Glomerular endothelial cell (primary cell): ENCODE measurements at places on chromosomes 6 and 20. TPM values are rescaled to one million over a fixed set of nuclear protein-coding genes. Genes with fewer than 3 reads are reported as not detected.

DNA sequence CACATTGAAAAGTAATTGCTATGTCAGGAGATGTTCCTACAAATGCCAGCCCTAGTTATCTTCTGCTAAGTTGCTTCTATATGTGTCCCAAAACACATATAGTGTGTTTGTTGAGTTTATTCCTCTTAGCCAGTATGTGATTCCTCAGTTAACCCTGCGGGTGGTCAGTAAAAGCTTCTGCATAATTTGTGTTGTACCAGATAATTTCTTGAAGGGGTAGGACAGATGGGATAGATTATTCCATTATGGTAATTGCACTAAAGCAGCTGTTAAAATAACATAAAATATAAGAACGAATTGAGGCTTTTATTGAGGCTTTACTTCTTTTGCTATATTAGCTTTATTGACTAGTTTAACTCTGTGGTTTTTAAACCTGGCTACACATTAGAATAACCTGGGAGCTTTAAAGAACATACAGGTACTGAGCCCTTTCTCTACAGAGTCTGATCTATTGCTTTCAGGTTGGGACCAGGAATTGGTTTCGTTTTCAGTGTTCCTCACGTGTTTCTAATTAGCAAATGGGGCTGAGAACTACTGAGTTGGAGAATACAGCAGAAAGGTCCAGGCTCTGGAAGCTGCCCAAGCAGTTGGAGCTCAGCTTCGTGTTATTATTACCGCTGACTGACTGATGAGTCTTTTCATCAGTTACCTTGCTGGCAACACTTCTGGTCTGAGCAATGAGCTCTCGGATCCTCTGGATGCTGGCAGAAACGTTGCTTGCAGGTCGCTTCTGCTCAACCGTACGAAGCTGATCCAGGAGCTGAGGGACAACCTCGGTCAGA, 56.9 kb downstream of the FAM229B start:
- DNase-seq, result no peak

NXT1 gene
- 32.6 and 45.6 TPM in 2 replicates for total RNA-seq

DNA sequence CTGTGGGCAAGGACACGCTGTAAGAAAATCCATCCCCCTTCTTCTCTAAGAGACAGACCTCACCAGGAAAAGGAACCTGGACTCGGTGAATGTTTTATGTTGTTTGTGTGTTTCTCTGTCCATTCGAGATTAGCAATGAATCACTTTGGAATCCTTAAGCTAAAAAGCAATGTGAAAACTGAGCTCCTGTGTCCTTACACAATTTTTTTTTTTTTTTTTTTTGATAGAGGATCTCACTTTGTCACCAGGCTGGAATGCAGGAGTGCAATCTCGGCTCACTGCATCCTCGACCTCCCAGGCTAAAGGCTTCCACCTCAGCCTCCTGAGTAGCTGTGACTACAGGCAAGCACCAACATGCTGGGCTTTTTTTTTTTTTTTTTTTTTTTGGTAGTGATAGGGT, 32.1 kb downstream of the BFSP1 start:
- DNase-seq, result no peak

ZNF311 gene
- 0.05 and 0.70 TPM in 2 replicates for total RNA-seq

DNA sequence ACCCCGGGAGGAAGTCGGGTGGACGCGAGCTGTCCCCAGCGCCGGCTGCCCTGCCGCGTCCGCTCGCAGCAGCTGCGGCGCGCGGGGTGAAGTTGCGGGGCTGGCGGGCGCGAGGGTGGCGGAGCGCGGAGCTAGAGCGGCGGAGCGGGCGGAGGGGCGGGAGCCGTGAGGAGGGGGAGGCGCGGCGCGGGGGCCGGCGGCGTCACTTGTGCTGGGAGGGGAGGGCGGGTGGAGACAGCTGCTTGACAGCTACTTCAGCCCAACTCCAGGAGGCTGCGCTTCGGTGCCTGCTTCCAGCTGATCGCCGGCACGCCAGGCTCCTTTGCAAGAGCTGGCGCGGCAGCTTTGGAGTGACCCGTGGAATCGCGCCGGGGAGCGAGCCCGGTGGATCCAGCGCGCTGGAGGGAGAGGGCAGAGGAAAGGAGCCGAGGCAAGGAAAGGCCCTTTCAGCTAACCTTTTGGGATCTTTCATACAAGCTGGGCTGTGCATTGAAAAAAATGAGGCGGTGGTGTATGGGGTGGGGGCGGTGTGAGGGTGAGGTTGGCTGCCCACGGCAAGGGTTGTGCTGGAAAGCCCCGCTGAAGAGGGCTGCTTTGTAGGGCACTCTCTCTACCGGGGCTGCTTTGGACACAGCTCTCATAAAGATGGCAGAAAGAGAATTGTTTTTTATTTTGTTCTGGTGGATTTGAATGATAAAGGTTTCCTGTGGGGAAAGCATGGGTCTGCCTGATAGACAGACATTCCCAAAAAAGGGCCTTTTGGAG, 24.6 kb downstream of the RIPOR2 start:
- DNase-seq, result no peak

- DNase-seq, result no peak
Observed at GRCh38 chr20:59937150-59937549, 3.0 kb downstream of the PPP1R3D start.

GRCh38 chr6:131828951-131829350, 21.1 kb downstream of the ENPP1 start:
- no peak for DNase-seq

MYB gene
- total RNA-seq, result 0.29 and 0.47 TPM in 2 replicates

DNA sequence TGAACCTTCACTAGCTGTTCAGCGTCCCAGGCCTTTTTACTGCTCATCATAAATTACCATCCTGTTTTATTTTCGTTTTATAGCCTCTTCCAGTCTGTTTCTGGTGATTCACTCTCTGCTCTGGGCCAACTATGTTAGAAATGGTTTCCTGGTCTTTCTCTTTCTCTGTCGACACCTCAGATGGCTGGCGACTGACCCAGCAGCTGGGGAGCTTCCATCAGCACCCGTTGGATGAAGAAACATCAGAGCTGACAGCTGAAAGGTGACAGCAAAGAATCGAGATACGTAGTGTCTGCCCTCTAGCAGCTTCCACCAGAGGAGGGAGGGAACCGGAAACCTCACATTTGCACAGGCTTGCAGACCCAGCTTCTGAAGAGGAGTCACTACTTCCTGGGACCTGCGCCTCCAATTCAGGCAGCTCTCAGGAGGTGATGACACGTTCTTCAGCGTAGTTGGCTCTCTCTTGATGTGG, 82.9 kb upstream of the MLN start:
- no peak for DNase-seq

- no peak for DNase-seq
Observed at GRCh38 chr6:72755752-72756151, 133.9 kb downstream of the KCNQ5 start.

- no peak for DNase-seq
Observed at GRCh38 chr6:26408828-26409730, 7.0 kb downstream of the BTN3A1 start.

DNA sequence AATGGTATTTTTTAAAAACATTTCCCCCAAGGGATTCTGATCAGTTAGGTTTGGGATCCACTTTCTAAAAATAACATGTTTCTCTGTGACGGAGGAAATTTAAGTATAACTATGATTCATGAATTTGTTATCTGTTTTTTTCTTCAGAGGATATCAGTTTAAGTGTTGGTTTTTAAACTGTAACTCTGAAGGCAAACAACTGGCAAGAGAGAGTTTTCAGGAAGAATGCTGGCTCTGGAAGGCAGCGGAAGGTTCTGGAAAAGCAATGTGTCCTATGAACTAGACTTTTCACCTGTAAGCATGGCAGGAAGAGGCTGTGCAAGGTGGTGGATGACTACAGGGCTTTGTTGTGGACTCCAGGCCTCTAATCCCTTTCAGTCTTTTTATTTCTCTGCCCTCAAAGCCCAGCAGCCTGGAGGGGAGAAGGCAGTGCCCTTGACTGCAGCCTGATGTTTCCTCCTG, 153.1 kb downstream of the GMPR start:
- no peak for DNase-seq

GRCh38 chr20:44022464-44022863, 107.8 kb downstream of the TOX2 start:
- no peak for DNase-seq

DNA sequence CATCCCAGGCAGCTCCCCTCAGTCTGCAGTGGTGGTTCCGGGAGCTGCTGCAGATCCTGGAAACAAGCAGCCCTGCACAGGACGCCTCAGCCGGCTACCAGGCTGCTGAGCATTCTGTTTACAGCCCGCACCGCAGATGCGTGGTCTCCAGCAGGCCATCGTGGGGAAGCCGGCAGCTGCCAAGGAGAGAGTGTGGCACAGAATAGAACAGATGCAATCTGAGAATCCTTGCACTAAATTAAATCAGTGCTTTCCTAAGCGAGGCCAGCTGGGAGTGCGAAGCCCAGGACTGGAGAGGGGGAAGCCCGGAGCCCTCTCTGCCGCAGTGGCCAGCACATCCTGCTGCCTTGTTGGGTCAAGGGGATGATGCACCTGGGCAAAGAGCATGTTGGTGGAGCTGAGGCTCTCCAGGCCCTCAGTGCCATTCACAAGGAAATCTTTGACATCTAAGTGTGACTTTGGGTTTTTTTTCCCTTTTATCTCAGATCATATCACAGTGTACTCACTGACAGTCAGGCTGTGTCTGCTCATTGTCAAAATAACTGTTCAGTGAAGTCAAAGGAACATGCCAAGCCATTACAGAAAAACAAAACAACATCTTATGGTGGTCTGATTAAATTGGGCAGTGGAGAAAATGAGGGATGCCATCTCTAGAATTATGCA, 118.1 kb downstream of the SYNDIG1 start:
- DNase-seq, result no peak

GRCh38 chr6:4613381-4613780, 162.8 kb upstream of the CDYL start:
- DNase-seq, result no peak

- no peak for DNase-seq
Observed at GRCh38 chr6:2259002-2259494, 13.6 kb upstream of the GMDS start.

GRCh38 chr20:36483209-36483918, 58.0 kb upstream of the MYL9 start:
- no peak for DNase-seq

SYS1 gene
- total RNA-seq, result 19.2 and 31.1 TPM in 2 replicates

- no peak for DNase-seq
Observed at GRCh38 chr6:25403150-25403549, 124.0 kb downstream of the CARMIL1 start.

- no peak for DNase-seq
Observed at GRCh38 chr6:111794727-111795452, 78.4 kb downstream of the FYN start.

- no peak for DNase-seq
Observed at GRCh38 chr6:56032715-56033260, 157.4 kb upstream of the BMP5 start.

ARFGEF3 gene
- total RNA-seq, result 4.5 and 5.1 TPM in 2 replicates

DNA sequence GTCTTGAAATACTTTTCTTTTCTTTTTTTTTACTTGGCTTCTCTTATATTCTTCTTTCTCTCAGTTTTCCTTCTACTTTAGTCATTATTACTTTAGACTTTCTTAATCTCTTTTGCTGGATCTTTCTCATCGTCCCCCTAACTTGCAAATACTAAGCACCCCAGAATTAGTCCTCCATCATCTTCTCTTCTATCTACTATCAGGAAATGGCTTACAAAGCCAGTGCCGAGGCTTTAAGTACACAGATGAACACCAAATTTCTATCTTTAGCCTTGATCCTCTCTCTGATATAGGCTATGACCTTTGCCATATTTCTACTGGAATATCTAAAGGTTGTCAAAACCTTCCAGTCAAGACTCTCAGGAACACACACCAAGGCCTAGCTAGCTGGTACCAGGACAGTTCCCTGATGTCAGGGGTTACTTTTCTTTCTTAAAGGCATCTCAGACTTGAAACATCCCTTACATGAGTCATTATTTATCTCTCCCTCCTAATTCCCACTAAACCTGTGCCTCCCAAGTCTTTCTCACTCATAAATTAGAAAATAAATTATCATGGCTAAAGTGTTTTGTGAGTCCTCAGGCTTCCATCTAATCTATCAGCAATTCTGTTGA, 278.6 kb upstream of the TCF21 start:
- DNase-seq, result no peak

DNA sequence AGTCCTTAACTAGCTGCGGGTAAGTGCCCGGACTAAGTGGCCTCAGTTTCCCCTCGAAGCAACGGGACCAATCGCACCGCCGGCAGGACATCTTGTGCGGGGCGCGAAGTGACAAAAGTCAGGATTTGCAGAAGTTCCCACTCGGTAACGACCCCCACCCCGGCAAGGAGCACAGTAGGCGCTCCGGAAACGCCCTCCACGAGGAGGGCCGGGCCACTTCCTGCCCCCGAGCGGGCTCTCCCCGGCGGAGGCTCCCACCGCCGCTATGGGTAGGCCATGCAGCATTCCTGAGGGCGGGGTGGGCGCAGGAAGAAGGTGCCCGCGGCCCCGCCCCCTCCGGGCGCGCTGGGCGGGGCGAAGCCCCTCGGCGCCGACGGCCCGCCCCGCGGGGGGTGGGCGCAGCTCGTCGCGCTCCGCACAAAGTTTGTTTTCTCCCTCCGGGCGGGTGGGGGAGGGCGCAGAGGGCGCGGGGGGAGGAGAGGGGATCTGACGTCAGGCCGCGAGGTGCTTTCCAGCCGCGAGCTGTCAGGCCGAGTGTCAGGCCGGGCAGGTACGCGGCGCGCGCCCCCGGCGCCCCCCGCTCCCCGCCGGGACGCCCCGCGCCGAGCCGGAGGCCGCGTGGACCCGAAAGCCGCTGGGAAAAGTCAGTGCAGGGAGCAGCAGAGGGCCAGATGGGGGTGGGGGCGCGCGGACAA, at the start of gene TGIF2:
TGIF2 (plus strand) TSS at position 495 of the 695 bp plus-strand sequence. CDS start 5,178 bp downstream, outside the sequence.
- DNase-seq, result no peak

GRCh38 chr6:138404666-138405337, 779 bp downstream of the HEBP2 start:
- DNase-seq, result no peak

- DNase-seq, result no peak
Observed at GRCh38 chr20:51003753-51004152, 19.2 kb downstream of the KCNG1 start.

- DNase-seq, result no peak
Observed at GRCh38 chr6:905556-905955, 212.6 kb upstream of the EXOC2 start.
